ENCODE measurements at places on chromosomes 5 and 9.

- DNase-seq: no peak
Observed at GRCh38 chr5:128826275-128826674, 139.0 kb upstream of the SLC27A6 start.

DNA sequence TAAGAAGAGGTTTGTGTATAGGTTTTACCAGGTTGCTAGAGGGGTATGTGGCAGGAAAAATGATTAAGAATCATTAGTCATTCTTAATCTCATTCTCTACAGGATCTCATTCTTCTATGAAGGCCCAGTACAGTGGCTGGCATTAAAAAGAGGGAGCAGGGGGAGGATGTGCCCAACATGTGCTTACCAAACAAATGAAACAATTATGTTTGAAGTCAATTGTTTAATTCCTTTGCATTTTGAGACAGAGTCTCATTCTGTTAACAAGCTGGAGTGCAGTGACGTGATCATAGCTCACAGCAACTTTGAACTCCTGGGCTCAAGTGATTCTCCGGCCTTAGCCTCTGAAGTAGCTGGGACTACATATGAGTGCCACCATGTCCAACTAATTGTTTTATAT, 23.0 kb downstream of the FNIP1 start:
- DNase-seq: no peak

DNA sequence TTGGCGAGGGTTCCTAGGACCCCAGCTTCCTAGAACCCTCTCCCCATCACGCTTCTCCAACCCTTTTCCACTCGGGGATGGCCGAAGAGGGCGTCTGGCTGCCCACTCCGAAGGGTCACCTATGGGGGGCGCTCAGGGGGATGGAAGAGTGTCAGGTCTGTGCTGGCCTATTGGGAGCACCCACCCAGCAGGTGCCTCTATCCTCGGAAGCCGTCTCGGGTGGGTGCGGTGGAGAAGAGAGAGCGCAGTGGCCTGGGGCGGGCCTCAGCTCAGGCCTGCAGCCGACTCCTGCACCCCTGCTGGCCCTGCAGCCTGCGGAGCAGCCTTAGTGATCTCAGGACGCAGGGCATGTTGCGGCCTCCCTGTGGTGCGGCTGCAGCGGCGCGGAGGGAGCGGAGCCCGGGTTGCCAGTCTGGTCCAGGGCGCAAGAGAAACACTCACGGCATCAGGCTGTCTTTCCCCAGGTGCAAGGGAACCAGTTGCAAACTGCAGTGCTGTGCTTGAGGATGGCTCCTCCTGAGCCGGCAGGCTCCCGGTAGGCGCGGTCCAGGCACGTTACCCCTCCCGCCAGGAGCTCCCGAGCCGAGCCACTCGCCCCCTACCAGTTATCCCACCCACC, 1.5 kb upstream of the IRX2 start:
- no peak for DNase-seq

- no peak for DNase-seq
Observed at GRCh38 chr5:112379542-112380325, 39.3 kb downstream of the EPB41L4A start.

DNA sequence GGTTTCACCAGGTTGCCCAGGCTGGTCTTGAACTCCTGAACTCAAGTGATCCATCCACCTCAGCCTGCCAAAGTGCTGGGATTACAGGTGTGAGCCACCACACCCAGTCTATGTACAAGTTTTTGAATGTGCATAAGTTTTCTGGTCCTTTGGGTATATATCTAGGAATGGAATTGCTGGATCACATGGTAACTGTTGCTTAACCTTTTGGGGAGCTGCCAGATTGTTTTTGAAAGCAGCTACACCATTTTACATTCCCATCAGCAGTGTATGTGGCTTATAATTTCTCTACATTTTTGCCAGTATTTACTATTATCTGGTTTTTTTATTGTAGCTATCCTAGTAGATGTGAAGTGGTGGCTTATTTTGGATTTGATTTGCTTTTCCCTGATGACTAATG, 8.9 kb upstream of the LNPEP start:
- DNase-seq: no peak

- no peak for DNase-seq
Observed at GRCh38 chr9:134600371-134600770, 41.2 kb upstream of the COL5A1 start.

DNA sequence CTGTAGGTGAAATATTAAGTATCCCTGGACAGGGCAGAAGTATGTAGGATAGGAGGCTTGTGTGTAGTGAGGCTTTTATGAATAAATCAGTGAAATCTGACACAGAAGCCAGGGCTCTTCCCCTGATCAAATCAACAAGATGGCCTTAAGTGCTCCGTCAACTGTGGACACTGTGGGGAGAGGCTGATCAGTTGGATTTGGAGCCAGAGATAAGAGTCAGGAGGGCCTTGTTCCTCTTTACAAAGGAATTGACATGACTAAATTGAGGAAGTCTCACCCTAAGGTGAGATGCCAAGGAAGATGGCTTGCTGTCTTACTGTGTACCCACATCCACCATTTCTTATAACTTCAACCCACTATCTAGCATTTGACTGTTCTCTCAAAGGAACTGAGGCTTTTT, 91.6 kb upstream of the PRRC1 start:
- no peak for DNase-seq

- peak; percentile 93 for DNase-seq
Observed at GRCh38 chr5:151699071-151699901, 12.6 kb upstream of the SPARC start.

GRCh38 chr9:128251732-128252100, 24.1 kb downstream of the GOLGA2 start:
- DNase-seq: no peak
